ENCODE measurements at places on chromosomes 16 and 17.

DNA sequence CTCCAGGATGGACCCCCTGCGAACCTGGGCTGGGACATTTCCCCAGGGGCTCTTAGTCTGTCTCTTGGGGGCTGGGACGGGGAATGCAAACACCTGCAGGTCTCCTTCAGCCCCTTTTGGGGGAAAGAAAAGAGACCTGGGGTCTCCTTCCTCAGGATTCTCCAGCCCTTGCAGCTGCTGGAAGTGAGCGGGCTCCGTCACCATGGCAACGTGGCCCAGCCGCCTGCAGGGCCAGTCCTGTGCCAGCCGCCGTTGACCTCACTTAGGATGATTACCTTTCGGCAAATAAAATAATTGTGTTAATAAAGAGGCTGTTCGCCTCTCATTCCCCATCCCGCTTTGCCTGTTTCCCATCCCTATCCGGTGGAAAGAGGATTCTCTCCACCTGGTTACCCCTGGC lies 25.7 kb downstream of the MRM1 start:
- no peak for DNase-seq

DNA sequence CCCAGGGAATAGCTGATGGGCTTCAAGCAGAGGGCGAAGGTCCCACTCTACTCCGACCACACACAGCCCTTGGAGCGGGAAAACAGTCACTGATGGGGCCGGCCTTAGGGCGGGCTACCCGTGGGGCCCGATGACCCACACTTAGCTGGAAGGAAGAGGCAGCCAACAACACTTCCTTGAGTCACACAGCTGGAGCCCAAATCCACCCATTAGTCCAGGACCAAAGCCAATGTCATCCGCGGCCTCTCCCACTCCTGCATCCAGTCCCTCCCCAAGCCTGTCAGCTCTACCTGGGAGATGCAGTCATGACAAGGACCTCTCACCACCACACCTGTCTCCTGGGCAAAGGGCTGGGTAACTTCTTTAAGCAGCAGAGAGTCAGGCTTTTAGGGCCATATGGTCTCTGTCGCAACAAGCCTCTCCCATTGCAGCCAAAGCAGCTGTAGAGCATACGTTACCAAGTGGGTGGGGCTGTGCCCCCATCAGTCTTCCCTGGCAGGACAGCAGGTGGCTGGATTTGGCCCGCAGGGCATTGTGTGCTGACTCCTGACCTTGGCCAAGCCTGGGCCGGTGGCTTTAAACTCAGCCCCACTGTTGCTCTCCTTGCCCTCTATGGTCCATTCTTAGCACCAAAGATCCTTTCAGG lies 110.7 kb downstream of the SOCS1 start:
- DNase-seq, result no peak

DNA sequence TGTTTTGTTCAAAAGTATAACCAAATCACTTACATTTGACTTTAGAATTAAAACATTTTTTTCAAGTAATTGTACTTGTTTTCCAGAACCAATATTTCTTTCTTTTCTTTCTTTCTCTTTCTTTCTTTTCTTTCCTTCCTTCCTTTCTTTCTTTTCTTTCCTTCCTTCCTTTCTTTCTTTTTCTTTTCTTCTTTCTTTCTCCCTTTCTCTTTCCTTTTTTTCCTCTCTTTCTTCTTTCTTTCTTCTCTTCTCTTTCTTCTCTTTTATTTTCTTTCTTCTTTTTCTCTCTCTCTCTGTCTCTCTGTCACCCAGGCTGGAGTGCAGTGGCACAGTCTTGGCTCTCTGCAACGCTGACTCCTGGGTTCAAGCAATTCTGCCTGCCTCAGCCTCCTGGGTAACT lies 26.4 kb upstream of the PSMC5 start:
- DNase-seq, result no peak

GRCh38 chr16:2857451-2858244 lies at the start of gene PRSS22:
PRSS22 (minus strand) TSS chr16:2858170; CDS start chr16:2858104, 66 bp downstream.
- no peak for DNase-seq

DNA sequence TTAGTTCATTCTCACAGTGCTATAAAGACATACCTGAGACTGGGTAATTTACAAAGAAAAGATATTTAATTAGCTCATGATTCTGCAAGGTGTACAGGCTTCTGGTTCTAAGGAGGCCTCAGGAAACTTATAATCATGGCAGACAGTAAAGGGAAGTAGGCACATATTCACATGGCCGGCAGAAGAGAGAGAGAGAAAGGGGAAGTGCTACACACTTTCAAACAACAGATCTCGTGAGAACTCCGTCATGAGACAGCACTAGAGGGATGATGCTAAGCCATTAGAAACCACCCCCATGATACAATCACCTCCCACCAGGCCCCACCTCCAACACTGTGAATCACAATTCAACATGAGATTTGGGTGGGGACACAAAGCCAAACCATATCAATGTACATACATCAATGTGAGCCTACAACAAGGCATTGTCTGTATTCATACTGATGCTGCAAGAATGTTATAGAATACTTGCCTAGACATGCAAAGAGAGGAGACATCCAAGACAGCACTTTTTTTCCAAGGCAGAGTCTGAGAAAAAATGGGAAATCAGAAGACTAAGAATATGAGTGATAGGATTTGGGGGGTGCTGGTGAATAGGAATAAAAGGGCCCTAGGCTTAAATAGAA lies 114.8 kb upstream of the XYLT1 start:
- no peak for DNase-seq

DNA sequence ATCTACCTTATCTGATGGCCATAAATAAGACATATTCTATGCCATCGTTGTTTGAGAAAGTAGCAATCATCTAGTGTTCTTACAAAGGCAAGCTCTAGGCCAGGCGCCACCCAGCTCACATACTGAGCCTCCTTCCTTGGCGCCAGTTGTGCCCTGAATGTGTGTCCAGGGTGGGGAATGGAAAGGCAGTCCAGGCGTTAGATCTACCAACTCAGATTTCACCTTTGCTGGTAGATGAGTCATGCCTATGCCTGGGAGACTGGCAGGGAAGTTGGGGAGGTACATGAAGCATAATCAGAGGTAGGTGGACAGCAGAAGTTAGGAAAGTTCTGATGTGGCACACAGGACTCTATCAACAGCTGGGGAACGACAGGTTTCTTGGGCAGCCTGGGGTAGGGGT lies 23.6 kb downstream of the SDR42E1 start:
- no peak for DNase-seq

- peak; percentile 76 for DNase-seq
Observed at GRCh38 chr17:9522074-9522473, 53.5 kb downstream of the STX8 start.

GRCh38 chr17:57603978-57604377 lies 141.1 kb downstream of the CCDC182 start:
- peak; percentile 91 for DNase-seq

DNA sequence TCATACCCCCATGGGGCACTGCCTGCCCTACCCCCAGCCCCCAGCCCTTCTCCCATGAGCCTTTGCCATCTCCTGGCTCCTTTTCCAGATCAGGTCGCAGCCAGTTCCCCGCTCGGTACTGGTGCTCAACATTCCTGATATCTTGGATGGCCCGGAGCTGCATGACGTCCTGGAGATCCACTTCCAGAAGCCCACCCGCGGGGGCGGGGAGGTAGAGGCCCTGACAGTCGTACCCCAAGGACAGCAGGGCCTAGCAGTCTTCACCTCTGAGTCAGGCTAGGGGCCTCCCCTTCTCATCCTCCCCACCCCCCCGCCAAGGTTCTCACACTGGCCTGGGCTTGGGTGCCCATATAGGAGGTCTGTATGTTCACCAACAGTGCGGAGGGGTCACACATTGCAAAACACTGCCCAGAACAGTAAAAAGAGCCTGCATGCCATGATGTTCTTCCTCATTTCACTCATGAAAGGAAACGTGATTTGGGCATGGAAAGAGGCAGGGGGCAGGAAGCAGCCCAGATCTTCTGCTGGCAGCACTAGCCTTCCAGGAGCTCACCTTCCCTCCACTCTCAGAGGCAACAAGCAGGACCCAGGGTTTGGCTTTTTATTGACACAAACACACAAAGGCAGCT lies 7.5 kb downstream of the IFI35 start:
- no peak for DNase-seq

GRCh38 chr17:79942591-79943346 lies 92.9 kb downstream of the TBC1D16 start:
- no peak for DNase-seq

DNA sequence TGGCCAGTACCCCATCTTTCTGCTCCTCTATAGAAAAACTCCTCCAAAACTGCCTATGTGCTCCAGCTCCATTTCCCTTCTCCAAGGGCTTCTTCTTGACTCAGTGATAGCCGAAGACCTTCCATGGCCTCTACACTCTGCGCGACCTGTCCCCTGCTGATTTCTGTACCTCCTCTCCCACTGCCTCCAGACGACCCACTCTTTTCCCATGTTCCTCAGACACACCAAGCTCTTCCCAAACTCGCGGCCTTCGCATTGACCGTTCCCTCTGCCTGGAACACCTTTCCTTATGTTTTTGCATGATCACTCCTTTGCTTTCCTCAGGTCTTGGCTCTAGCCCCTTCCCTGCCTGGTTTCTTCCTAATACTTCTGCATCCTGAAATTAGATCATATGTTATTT lies 255.6 kb upstream of the SDK2 start:
- no peak for DNase-seq

- no peak for DNase-seq
Observed at GRCh38 chr16:82059161-82059982, 24.3 kb downstream of the HSD17B2 start.

DNA sequence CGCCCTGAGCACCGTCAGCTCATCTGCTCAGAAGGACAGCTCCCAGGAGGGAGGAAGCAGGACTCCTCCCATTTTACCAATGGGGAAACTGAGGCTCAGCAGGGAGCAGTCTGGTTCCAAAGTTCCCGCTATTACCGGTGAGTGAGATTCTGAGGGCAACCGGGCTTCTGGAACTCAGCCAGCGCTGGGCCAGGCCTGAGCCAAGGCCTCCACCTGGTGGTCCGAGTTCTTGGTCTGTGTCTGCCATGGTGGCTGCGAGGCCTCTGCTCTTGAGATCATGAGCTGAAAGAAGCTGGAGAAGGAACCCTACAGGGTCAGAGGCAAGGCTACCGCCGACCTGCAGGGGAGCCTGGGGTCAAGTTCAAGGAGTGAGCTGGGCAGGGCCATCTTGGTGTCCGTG lies 110.8 kb upstream of the GSE1 start:
- no peak for DNase-seq

- DNase-seq, result no peak
Observed at GRCh38 chr17:19799796-19800195, 51.7 kb upstream of the ALDH3A1 start.

- no peak for DNase-seq
Observed at GRCh38 chr16:23494188-23494587, 16.1 kb downstream of the GGA2 start.

DNA sequence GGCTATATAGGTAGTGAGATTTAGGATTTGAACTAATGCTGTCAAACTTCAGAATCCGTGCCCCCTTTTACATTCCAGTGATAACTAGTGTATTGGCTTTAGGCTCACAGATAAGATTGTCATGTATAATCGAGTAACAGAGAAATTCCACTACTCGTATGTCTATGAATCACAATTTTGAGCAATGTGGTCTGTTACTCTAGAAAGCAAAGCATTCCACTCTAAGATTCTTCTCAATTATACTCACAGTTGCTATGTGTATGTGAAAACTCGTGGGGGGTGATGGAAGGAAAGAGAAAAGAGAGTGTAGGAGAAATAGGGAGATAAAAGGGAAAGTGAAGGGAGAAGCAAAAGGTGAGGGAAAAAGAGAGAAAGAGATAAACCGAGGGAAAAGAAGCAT lies 1175.1 kb upstream of the GOT2 start:
- no peak for DNase-seq

GRCh38 chr17:28181568-28181967 lies 137.4 kb upstream of the TMEM97 start:
- DNase-seq, result no peak

- DNase-seq, result no peak
Observed at GRCh38 chr17:32259586-32259985, 6.0 kb upstream of the RHBDL3 start.

GRCh38 chr17:50800196-50800700 lies 32.9 kb upstream of the ANKRD40CL start:
- no peak for DNase-seq

DNA sequence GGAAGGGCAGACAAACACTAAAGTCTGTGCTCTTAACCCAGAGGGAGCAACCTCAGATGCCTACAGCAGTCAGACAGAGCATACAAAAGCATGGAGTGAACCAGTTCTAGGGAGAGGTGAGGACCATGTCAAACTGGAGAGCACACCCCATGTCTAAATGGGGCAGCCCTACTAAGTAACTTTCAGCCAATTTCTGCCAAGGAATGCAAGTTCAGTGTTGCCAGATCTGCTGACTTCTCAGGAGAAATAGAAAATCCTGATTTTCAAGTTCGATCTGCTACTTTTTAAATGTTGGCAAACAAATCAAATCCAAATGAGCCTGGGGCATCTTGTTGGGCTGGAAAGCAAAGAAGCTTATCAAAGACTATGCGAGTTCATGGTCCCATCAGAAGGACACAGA lies 17.5 kb upstream of the SCNN1B start:
- no peak for DNase-seq

DNA sequence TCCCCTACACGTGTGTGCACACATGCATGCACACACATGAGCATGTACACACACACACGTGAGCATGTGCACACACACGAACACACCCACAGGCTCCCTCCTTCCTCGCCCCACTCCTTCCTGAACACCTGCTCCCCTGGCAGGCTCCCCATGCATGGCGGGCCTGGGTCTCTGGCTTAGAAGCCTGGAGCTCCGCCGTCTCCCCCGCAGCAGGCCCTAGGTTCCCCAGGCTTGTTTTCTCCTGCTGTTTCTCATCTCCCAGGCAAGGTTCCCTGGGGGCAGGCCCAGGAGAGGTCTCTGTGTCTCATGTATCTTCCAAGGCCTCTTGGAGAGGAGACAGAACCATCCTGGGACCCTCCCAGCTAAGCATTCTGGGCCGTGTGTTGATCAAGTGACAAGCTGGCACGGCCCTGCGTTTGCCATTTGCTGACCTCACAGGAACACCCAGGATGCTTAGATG lies 202.3 kb upstream of the CIBAR2 start:
- DNase-seq, result no peak

- DNase-seq, result no peak
Observed at GRCh38 chr17:32256012-32256700, 9.5 kb upstream of the RHBDL3 start.

- no peak for DNase-seq
Observed at GRCh38 chr17:2174014-2174413, 119.1 kb downstream of the HIC1 start.

GRCh38 chr17:28967221-28968135 lies 16.2 kb upstream of the PHF12 start:
- peak; percentile 26 for DNase-seq

GRCh38 chr16:73886426-73886825 lies 410.2 kb upstream of the PSMD7 start:
- DNase-seq, result no peak

All from hematopoietic multipotent progenitor cell treated with erythropoietin and hydrocortisone succinate and interleukin-3 and kit ligand, for 6 days (in vitro differentiated cells).